ENCODE measurements at places on chromosomes 5 and 9.

- no peak for DNase-seq
These were observed 54.3 kb downstream of the PSD2 start for GRCh38 chr5:139849942-139850341.

- no peak for DNase-seq
These were observed 1195.3 kb upstream of the SEMA6A start for GRCh38 chr5:117769877-117770276.

DNA sequence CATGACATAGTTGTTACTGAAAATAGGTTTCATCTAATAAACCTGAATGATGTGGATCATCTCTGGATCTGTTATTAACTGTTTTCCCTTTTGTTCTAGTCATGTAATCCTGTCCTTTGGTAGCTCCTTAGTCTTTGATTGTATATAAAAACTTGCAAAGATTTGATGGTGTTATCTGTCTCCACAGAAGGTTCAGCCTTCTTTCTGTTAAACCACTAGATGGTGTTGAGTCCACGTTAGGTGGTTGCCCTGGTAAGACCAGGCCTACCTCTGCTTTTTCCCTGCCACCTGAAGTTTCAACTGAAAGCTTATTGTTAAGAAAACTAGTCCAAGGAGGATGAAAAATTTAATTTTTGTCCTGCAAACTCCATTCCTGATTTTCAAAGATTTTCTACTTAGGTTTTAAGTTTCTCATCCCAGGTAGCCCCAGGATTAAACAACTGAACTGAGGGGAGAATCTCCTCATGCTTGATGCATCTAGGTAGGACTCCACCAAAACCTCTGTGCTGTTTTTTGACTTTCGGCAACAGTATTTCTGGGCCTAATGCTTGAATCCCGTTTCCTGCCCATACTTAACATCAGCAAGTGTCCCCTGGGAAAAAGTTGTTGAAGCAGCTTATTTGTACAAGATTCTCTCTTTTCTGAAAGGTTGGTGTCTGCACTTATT lies 68.5 kb downstream of the RICTOR start:
- DNase-seq, result no peak

- no peak for DNase-seq
These were observed 89.2 kb downstream of the RAPGEF6 start for GRCh38 chr5:131545845-131546244.

GRCh38 chr5:156824800-156825199 lies 25.3 kb upstream of the PPP1R2B start:
- peak; percentile 36 for DNase-seq

- DNase-seq, result no peak
These were observed 5.9 kb upstream of the GADD45G start for GRCh38 chr9:89598926-89599325.

- DNase-seq, result no peak
These were observed 173.6 kb downstream of the DCP2 start for GRCh38 chr5:113150221-113150620.

GRCh38 chr5:149471406-149472183 lies 79.6 kb downstream of the CSNK1A1 start:
- DNase-seq, result no peak

- DNase-seq, result no peak
These were observed 431.0 kb upstream of the MEF2C start for GRCh38 chr5:89313804-89314588.

DNA sequence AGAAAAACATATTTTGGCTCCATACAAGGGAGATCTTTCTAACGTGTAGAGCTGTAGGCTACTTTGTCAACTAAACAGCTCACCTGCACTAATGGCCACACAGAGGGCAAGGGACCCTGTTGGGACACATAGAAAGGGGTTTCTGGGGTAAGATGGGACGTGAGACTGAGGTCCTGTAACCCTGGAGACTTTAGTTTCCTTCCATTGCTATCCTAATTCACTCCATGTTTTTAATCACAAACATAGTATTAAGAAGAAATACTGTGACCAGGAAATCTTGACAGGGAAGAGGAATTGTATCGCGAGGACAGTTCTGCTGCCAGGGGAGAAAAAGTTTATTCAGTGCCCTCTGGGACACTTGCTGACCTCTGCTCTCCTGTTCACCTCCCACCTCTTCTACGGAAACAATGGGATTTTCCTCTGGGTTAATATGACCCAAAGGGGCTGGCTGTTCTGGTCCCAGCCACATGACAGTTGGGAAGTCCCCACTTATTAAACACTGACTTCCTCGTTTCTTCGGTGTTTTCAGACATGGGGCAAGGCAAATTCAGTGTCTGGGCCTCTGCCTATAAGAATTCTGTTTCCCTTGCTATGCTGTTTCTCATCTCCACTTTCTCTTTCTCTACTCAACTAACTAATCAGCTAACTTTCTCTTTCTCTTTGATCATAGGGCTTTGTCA lies 106.9 kb upstream of the SEMA6A start:
- no peak for DNase-seq

- DNase-seq, result no peak
These were observed 2051.0 kb downstream of the EFNA5 start for GRCh38 chr5:105619725-105620124.

DNA sequence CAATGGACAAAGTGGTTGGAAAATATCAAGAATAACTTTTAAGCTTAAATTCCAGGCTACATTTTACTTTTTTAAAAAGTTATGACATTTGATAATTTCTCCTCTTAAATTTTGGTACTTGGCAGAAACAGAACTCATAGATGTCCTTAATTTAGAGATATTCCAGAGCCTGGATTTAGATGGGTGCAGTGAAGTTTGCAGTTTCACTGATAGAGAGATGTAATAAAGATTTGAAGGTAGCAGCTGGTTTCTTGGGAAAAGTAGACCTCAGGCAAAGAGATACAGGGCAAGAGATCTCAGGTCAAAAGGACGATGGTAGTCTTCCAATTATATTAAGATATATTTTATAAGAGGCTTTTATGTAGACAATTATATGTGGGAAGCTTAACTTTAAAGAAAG lies 134.6 kb downstream of the ISL1 start:
- DNase-seq, result no peak

DNA sequence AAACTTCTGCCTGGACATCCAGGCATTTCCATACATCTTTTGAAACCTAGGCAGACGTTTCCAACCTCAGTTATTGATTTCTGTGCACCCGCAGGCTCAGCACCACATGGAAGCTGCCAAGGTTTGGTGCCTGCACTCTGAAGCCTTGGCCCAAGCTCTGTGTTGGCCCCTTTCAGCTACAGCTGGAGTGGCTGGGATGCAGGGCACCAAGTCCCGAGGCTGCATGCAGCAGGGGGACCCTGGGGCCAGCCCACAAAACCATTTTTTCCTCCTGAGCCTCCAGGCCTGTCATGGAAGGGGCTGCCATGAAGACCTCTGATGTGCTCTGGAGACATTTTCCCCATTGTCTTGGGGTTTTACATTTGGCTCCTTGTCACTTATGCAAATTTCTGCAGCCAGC lies 49.9 kb downstream of the NFX1 start:
- no peak for DNase-seq

- no peak for DNase-seq
These were observed 20.0 kb downstream of the PCDH1 start for GRCh38 chr5:141858079-141858765.

DNA sequence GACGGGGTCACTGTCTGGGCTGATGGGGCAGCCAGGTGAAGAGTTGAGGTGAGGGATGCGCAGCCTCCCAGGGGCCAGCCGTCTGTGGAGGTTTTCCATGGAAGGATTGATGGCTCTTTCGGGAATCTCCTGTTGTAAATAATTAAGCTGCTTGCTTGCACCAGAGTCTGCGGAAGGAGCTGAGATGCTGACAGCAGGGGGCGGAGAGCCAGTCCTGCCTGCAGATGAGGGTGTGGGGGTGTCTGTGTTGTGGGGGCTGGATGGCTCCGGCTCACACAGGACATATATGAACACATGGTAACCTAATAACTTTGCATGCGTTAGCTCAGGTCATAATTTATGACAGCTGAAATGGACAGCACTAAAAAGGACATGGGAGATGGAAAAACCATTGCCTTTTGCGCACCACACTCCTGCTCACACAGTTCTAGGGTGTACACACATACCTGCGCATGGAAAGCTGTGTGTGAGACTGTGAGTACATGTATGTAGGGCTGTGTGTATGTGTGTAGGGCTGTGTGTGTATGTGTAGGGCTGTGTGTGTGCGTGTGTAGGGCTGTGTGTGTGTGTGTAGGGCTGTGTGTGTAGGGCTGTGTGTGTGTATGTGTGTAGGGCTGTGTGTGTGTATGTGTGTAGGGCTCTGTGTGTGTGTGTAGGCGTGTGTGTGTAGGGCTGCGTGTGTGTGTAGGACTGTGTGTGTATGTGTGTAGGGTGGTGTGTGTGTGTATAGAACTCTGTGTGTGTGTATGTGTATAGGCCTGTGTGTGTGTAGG lies 36.8 kb upstream of the SEMA4D start:
- DNase-seq, result no peak

- no peak for DNase-seq
These were observed 226.1 kb upstream of the NMUR2 start for GRCh38 chr5:152631221-152631620.

DNA sequence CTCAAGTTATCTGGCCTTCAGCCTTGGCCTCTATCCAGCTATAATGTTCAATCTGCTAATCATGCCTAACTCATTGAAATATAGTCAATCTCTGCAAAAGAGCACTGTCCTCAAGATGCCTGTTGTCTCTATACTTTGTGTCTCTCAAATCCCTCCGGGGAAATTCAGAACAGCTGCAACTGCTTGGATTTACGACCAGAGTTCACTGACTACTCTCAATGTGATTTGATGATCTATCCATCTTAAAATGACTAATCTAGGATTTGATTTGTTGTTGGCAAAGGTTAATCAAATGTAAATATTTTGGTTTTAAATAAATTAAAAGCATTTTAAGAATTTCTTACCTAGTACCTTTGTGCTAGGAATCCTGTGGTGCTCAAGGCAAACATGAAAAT lies 40.9 kb downstream of the SVEP1 start:
- no peak for DNase-seq

GRCh38 chr9:113612828-113613227 lies 149.3 kb downstream of the RGS3 start:
- DNase-seq, result no peak

All from NCI-H748 treated with DMSO at 0.1 percent for 48 hours (cell line).